ENCODE measurements at places on chromosomes 2 and 18. TPM values are rescaled to one million over a fixed set of nuclear protein-coding genes. Genes with fewer than 3 reads are reported as not detected.

- DNase-seq, result peak; percentile 55
These were observed 124.7 kb upstream of the PPP1CB start for GRCh38 chr2:28626891-28627421.

DNA sequence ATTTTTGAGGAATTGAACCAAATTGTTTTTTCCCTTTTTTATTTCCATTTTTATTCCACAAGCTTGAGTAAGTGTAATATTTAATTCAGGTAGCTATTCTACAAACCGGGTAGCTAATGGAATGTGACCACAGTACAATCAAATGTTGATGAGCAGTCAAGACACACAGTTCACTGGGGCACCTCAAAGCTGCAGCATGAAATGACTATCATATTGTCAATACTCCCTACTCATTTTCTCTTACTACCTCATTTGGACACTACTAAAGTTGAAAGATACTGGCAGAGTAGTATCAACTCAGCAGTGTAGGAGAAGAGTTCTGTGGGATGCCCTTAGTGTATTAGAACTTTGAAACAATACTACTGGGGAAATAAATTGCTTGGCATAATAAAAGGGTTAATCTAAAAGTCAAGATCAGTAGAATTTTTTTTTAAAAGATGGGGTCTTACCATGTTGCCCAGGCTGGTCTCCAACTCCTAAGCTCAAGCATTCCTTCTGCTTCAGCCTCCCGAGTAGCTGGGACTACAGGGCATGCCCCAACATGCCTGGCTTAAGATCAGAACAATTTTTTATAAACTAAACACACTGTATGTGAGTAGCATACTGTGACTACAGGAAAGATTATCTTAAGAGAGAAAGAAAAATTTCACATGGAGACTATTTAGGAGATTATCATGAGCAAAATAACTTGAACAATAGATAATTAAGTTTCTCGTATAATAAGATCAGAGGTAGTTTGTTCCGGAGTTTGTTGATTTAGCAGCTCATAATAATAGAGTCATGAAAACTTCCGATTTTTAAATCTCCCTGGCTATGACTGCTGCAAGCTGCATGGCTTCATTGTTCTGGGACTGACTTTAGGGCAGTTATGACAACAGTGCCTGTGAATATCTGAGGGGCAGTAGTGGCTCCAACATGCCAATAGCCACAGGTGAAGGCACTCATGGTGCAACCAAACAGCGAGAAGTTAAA, 43.7 kb downstream of the MYO3B start:
- no peak for DNase-seq

CROCC2 gene
- total RNA-seq, result not detected

MAL gene
- total RNA-seq, result 6.0 TPM

GRCh38 chr18:8705961-8706790, 820 bp downstream of the MTCL1 start:
- DNase-seq, result no peak

DSG1 gene
- 1,512 TPM for total RNA-seq

- no peak for DNase-seq
These were observed 38.2 kb upstream of the NPAS2 start for GRCh38 chr2:100781523-100782379.

GRCh38 chr2:237152361-237152760, 66.7 kb downstream of the COPS8 start:
- no peak for DNase-seq

Data from lower leg skin (tissue), 4 donors.